Progenitor cell of endocrine pancreas (in vitro differentiated cells): ENCODE measurements at places on chromosomes 3 and 15.

DNA sequence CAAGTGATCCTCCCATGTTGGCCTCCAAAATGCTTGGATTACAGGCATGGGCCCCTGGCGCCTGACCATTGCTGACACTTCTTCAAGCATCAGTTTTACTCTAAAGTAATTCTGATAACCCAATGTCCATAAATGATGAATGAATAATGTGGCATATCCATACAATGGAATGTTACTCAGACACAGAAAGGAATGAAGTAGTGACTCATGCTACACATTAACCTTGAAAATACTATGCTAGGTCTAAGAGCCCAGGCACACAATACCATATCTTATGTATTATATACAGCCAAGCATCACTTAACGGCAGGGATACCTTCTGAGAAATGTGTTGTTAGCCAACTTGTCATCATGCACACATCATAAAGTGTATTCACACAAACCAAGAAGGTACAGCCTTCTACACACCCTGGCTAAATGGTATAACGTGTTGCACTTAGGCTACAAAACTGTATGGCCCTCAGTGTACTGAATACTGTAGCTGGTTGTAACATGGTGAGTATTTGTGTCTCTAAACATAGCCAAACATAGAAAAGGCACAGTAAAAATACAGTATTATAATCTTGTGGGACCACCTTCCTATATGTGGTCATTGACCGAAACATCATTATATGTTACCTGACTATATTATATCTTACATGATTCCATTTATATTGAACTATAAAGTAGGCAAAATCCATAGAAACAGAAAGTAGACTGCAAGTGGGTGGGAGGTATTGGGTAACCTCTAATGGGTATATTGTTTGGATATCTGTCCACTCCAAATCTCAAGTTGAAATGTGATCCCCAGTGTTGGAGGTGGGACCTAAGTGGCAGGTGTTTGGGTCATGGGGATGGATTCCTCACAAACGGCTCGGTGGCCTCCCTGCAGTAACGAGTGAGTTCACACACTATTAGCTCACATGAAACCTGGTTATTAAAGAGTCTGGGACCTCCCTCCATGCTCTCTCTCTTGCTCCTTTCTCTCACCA, 31.4 kb downstream of the MKRN2 start:
- DNase-seq, result no peak

- no peak for DNase-seq
These were observed 841 bp downstream of the EIF3J start for GRCh38 chr15:44537735-44538240.

DNA sequence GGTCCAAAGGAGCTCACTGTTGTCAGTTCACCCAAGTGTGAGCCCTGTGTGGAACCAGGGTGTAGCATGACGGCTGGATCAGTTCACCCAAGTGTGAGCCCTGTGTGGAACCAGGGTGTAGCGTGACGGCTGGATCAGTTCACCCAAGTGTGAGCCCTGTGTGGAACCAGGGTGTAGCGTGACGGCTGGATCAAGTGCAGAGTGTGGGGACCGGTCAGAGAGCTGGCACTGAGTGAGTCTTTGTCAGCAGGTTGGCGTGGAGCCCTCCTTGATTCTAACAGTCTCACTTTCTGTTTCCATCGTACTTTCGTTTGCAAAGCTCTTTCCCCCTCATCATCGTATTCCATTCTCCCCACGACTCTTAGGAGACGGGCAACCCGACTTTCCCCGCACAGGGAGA, 57.9 kb upstream of the DLG1 start:
- DNase-seq, result no peak

DNA sequence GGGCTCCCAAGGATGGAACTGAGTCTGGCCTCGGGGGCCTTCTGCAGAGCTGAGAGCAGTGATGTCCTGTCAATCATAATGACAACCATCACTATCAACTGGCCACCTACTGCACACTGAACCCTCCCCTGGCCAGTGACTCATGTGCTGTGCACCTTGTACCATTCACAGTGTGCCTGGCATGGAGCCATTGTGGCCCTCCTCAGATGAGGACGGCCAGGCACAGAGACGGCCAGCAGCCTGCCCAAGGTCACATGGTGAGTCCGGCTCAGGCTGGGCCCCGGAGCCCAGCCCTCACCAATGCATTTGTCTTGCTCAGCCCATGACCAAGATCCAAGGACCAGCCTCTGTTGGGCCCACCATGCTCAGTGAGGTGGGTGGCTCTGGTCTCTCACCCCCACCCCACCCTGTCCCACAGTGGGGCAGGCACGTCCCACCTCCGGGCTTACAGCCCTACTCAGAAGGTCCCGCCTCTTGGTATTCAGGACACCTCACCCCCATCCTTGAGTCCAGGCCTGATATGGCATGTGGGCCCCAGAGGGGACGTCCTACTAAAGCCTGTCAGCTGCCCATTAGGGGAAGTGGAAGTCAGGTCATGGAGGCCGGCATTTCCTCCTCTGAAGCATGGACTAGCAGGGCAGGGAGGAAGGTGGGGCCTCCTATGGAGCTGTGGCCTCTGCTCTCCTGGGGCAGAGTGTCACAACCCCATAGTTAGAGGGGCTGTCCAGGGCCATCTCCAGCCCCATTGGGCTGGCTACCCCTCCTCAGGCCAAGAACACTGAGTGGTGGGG, 35.9 kb upstream of the TMEM115 start:
- DNase-seq, result no peak

GRCh38 chr15:66927201-66928077, 138.0 kb upstream of the SMAD3 start:
- no peak for DNase-seq

DNA sequence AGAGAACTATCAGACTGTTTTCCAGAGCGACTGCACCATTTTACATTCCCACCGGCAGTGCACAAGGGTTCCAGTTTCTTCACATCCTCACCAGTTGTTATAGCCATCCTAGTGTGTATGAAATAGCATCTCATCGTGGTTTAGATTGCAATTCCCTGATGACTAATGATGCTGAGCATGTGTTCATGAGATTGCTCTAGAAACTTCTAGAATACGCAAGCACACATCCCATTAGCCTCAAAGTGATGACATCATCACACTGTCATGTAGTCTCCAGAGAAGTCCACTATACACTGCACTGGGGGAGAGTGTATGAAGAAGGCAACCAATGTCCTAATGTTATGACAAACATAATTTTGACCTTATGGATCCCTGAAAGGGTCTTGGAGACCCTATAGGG, 30.1 kb downstream of the FBLN2 start:
- no peak for DNase-seq

DNA sequence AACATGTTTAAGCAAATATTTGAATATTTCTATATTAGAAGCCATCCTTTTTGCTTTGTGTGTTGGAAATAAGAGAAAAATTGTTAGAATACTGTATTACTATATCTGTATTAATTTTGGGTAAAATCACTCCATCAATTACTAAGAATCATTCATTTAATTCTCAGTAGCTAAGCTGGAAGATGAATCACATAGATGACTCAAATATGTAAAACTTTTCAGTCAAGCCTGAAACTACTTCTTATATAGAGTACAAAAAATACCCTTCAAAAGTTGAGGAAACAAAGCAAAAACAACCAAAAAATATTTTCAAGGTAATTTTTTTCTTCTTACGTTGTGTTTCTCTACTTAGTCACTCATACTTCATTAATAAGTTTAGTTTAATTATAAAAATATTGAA, 205.7 kb upstream of the ROBO1 start:
- no peak for DNase-seq

DNA sequence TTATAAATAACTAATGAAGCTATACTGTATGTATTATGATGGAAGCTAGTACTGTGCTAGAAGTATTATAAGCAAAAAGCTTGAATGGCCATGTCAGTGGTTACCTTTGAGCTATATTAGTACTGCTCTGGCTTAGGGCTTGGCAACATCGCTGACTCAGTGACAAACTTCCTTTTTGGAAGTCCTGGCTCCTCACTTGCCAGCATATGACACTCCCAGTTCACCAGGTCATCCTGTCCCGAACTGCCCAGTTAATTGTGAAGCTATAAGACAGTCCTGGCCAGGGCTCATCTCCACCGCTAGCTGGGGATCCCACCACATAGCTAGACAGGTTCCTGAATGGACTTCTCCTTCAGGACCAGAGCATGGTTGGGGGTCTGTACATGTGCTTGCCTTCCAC, 31.9 kb downstream of the RAB8B start:
- DNase-seq, result no peak

- DNase-seq, result no peak
These were observed 174.1 kb upstream of the MCTP2 start for GRCh38 chr15:94057305-94057704.

DNA sequence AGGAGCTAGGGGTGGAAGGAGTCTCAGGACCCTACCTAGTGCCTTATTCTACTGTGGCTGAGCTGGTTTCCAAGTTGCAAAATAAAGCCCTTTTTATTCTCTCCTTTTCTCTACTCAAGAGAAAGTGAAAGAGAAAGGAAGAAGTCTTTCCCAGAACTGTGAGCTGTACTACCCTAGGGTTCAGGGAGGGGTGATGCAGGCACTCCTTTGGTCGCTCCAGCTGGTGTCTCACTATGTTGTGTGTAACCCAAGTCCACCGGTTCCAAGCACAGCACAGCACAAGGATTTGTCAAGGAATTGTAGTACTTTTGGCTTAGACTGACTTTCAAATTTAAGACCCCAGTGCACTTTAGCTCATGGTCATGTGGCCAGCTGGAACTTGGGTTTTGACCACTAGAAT, 1721.7 kb downstream of the OTOL1 start:
- DNase-seq, result no peak
